Lung (tissue), 17 donors: ENCODE measurements at places on chromosomes 6 and 20.

DNA sequence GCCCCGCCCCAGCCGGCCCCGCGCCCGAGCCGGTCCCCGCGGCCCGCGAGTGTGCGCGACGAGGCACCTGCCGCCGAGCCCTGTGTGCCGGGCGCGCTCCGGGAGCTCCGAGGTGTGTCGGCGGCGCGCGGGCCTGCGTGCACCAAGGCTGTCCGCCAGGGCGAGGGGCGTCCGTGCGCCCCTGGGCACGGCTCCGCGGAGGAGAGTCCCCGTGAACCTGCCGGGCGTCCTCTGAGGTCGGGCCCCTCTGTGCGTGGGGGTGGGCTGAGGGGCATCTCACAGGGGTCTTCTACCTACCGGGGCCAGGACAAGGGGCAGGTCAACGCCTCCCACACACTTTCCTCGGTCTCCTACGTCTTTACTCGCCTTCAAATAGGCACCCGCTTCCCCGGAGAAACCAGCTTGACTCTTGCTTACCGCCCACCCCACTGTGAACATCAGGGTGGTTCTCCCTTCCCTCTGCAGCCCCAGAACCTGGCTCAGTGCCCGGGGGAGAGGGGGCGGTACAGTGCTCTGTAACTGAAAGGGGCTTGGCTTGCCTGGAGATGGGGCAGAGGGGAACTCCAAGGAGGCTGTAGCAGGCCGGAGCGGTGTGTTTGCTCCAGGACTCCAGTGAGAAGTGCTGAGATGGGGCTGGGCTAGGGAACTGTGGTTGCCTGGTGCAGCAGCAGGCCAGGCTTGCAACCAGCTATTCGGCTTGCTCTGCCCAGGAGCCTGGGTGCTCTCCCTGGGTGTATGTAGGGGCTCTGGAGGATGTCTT is at the start of gene SAMD10:
Gene SAMD10 (minus strand): TSS at position 86 of the 760 bp plus-strand sequence. CDS start 175 bp downstream, outside the sequence.
- peak; percentile 88 for DNase-seq

DNA sequence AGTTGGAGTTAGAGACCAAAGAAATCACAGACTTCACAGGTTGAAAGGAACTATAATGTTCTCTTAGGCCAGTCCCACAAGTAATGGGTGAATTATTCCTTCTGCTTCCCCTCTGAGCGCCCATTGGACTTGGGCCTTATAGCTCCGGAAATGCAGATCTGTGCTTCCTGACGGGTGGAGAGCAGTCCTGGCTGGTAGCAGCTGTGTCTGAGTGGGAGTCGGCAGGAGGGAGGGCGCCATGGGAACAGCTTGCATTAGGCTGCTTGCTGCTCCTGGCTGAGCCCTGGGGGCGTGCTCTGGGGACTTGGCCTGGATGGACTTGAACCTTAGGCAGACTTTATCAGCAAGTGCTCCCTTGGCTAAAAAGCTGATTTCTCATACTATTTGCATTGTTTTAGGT is 18.4 kb upstream of the NUP153 start:
- peak; percentile 61 for DNase-seq

DNA sequence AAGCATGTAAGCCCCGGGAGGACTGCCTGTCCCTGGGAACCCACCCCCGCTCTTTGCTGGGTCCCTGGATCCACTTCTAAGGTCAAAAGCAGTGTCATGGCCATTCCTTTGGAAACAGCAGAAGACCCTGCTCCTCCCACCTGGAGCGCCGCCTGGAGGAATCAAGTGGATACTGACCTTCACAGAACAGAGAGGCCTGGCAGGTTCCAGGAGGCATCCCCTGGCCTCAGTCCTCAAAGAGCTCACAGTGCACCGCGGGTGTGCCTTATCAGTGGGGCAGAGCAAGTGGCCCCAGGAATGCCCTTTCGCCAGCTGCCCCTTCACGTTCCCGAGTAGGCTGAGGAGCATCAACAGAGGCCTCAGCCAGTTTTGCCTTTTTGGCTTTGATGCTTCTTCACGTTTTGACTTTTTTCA is 11.1 kb upstream of the SLC4A11 start:
- no peak for DNase-seq

- no peak for DNase-seq
Measured at GRCh38 chr6:3252369-3252768, 6.4 kb upstream of the PSMG4 start.

- peak; percentile 79 for DNase-seq
Measured at GRCh38 chr6:45714741-45715507, 300.7 kb downstream of the CLIC5 start.

- DNase-seq, result no peak
Measured at GRCh38 chr6:148689168-148689567, 57.7 kb upstream of the UST start.

GRCh38 chr6:46925563-46926253 is 4.0 kb upstream of the ADGRF5 start:
- DNase-seq, result peak; percentile 56

- DNase-seq, result peak; percentile 64
Measured at GRCh38 chr20:37901240-37901639, 1.7 kb upstream of the VSTM2L start.

- DNase-seq, result no peak
Measured at GRCh38 chr20:59830665-59831023, 102.8 kb downstream of the SYCP2 start.

- no peak for DNase-seq
Measured at GRCh38 chr6:140736231-140736630, 1361.8 kb upstream of the CITED2 start.

- DNase-seq, result peak; percentile 40
Measured at GRCh38 chr20:63580796-63581461, 6.9 kb upstream of the HELZ2 start.

- no peak for DNase-seq
Measured at GRCh38 chr6:42720739-42721138, 1.7 kb downstream of the PRPH2 start.

- DNase-seq, result no peak
Measured at GRCh38 chr6:33827546-33828451, 24.0 kb upstream of the MLN start.
